ENCODE measurements at places on chromosomes 3 and 15.
A peak's percentile ranks its signal among the peaks of the same experiment; 100 is the strongest.

DNA sequence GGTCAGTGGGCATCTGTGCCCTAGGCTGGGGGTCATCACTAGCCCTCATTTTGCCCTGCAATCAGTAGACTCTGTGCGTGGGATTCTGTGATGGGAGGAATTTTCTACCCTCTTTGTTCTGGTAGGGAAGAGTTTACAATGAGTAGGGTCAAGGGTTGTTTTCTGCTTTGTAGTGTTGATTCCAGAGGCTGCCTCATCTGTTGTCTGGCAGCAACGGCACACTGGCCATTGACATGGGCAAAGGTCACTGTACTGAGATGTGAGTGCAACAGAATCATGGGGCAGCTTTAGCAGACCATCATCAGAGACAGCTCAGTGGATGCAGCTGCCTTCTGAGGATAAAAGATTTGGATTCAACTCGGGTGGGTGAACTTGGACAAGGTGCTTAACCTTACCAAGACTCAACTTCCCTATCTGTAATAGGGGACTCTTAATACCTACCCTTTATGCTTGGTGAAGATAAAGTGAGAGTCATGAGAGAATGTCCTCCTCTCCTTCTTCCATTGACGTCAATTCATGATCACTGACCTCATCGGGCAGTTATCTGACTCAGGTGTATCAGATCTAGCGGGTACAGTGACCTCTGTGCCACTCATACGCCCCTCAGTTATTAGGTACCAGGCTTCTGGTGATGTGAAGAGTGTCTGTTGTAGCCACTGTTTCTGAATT, 127.5 kb downstream of the RPLP1 start:
- DNase-seq = no peak

GRCh38 chr15:39465843-39466749, 114.8 kb upstream of the THBS1 start:
- DNase-seq = no peak

DNA sequence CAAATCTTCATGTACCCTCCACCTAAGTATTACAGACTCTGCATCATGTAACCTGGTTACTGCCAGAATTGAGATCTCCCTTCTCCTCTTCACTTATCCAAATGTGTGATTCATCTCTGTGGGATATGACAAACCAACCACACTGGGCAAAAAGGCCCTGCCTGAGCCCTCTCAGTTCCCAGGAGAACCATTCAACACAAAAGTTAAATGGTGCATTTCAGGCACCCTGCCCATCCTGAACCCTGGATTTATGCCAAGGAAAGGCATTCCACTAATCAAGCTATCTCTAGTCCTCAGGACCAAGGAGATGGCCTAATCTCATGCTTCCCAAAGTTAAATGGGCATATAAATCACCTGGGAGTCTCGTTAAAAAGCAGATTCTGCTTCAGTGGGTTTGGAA, 108.5 kb downstream of the TNIK start:
- DNase-seq = no peak

DNA sequence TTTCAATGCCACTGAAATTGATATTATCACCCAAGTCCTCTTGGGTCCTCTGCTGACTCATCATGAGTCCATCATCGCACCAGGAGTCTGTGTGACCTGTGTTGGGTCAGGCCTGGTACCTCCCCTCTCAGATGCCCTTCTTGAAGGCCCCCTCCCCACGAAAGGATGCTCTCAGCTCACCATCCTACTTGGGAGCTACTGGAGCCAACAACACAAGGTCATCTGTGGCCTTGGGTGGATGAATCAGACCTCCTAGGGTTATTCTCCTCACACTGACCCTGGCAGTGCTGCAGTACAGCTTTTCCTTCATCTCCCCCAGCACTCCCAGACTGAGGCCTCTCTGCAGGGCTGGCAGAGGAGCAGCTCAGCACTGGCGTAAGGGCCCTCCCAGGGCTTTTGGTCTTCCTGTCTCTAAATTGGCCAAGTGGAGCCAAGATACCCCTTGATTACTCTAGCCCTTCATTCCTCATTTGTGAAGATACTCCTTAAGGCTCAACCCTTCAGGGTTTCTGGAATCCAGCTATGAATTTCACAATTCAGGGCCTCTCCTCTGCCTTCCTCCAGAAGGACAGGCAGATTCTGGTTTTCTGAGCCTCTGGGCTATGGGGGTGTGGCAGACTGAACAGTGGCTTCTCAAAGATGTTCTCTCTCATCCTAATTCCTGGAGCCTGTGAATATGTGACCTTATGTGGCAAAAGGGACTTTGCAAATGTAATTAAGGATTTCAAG, 80.7 kb upstream of the GSK3B start:
- DNase-seq = no peak

GRCh38 chr15:29268706-29269484, 727 bp downstream of the NSMCE3 start:
- DNase-seq = peak; percentile 60

GRCh38 chr3:160949460-160949859, 155.7 kb downstream of the B3GALNT1 start:
- DNase-seq = no peak

- no peak for DNase-seq
These were observed 3.3 kb downstream of the CISH start for GRCh38 chr3:50608278-50608677.

DNA sequence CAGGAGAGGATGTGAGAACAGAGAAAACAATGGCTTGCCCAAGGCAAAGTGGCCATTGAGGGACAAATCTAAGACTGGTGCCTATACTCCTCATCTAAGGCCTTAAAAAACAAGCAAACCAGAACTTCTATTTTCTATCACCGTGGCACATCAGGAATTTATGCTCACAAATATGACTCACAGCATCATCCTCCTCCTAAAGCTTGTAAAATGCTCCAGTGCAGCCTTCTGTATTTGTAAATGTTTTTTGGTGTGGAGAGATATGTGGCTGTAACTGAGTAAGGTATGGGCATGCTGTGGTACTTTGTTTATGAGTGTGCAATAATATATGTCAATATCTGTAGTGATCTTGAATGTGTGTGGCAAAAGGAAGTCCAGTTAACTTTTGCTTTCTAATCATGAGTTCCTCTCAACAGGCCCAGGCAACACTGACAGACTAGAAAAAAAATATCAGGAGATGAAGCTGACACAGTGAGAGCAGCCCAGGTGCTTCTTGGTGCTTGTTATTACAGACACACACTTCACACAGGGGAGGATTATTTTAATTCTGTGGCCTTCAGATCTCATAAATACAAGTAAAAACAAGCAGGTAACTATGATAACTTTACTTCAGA, 60.3 kb downstream of the CTNNB1 start:
- DNase-seq = no peak

DNA sequence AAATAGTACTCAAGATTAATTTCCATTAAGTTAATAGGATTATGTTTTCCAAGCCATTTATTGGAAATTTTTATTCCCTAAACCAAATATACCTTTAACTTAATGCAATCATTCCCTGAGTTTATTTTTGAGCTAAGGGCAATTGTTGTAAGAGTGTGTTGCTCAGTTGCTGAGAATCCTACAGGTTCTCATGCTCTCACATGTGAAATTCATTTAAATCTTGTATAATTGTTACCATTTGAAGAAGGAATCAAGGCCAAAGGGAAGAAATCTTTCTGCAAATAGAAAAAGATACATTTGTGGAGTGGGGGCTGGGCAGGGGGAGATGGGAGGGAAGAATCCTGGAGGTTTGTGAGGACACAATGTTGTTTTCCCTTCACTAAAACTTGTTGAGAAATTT, 202.7 kb upstream of the STRIT1 start:
- DNase-seq = no peak

GRCh38 chr3:10438902-10439610, 66.3 kb downstream of the ATP2B2 start:
- no peak for DNase-seq

GRCh38 chr3:148682997-148683396, 14.7 kb upstream of the AGTR1 start:
- DNase-seq = no peak

GRCh38 chr3:142934887-142935269, 28.6 kb downstream of the PAQR9 start:
- DNase-seq = no peak

DNA sequence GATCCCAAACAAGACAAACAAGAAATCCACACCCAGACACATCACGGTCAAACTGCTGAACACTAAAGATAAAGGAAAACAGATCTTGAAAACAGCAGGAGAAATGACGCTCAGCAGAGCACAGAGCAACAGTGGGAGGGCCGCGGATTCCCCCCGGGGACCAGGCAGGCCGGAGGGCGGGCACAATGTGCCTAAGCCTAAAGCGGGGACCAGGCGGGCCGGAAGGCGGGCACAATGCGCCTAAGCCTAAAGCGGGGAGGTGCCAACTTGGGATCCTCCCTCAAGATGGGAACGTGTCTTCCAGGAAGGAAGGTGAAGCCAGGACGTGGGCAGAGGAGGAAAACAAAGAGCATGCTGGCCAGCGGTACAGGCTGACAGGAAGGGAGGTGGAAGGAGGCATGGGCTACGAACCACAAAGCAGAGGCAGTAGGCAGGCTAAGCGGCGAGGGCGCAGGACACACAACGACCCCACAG, 31.1 kb downstream of the CYFIP1 start:
- no peak for DNase-seq

- no peak for DNase-seq
These were observed 109.7 kb upstream of the GADL1 start for GRCh38 chr3:31004025-31004678.

DNA sequence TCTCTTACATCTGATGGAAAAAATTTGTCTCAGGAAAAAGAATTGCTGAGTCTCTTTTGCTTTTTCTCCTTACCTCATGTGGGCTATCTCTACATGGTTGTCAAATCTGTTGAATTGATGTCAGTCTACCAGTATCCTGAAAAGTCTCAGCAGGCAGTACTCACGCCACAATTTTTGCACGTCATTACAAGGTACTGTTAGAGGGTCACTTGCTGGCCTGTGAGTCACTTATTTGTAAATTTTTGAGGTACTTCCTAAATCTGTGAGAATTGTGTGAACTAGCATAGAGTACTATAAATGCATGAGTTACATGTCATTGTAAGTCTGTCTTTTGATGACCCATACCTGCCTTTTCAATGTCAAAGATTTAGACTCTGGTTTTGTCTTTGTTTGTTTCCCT, 15.9 kb downstream of the HPS3 start:
- DNase-seq = no peak

- no peak for DNase-seq
These were observed 1.7 kb upstream of the CCDC50 start for GRCh38 chr3:191327526-191327925.

GRCh38 chr3:31714495-31715280, 182.0 kb downstream of the STT3B start:
- DNase-seq = no peak

GRCh38 chr3:137349557-137350348, 392.0 kb downstream of the IL20RB start:
- DNase-seq = no peak

GRCh38 chr3:94612631-94613030, 549.8 kb downstream of the NSUN3 start:
- DNase-seq = no peak

DNA sequence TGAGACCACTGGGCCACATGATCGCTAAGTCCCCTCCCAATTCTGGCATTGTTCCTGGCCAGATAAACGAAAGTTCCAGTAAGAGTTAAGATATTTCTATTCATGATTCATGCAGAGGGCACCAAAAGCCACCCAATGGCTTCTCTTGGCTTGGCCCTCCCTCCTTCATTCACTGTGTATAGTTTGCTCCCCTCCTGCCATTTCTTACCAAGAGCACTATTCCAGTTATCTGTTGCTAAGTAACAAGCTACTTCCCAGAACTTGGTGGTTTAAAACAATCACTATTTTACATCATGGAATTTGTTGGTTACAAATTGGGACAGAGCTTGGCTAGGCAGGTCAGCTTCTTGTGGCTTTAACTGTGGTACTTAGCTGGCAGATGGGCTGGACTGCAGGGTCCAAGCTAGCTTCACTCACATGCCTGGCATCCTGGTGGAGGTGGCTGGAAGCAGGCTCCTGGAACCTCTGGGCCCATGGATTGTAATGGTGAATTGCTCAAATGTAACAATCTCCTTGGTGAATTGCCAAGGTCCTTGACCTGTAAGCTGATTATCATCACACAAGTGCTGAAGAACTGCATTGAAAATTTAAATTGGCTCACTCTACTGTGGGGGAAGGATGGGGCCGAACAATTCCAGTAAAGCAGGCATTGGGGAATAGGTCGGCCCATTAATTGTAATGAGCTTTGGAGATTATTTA, 16.6 kb downstream of the EAF1 start:
- DNase-seq = no peak

DNA sequence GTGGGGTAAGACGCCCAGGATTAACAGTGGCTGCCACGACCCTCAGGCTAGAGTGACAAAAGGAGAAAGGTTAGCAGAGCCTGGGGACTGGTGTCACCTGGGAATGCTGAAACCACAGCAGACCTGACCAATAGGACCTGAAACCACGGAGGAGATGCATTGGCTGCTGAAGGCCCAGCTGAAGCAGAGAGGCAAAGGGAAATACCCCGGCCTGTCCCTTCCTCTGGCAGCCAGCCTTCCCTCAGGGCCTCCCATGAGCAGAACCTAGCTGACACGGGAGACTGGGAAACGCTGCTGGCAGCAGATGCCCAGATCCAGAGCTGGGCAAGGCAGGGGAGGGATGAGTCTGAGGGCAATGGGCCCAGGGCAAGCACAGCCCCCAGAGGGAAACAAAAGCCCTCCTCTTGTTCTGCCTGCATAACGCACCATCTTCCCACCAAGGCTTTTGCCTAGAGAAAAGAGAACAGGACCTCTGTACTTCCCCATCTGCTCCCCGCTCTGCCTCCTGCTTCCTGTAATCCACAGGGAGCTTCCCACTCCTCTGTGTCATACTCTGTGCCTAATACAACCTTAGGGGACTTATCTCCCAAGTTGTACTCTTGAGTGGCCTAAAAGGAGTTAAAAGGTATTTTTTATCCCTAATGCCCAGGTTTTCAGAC, 216.2 kb downstream of the ABHD5 start:
- no peak for DNase-seq

DNA sequence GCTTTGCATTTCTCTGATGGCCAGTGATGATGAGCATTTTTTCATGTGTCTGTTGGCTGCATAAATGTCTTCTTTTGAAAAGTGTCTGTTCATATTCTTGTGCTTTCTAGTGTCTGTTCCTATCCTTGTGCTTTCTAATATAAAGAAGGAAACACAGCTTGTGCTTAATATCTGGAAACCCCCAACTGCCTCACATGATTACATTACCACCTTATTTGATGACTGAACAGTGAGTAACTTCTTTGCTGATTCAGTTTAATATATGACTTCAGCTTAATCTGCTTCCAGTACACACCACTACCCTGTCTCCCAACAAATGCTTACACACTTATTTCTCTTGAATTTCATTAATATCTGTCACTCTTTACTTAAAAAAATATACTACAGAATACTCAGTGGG, 835.1 kb downstream of the EDEM1 start:
- no peak for DNase-seq
